Vagina (tissue), 2 donors: ENCODE measurements at places on chromosomes 11 and 22. TPM values are rescaled to one million over a fixed set of nuclear protein-coding genes. Genes with fewer than 3 reads are reported as not detected.

DNA sequence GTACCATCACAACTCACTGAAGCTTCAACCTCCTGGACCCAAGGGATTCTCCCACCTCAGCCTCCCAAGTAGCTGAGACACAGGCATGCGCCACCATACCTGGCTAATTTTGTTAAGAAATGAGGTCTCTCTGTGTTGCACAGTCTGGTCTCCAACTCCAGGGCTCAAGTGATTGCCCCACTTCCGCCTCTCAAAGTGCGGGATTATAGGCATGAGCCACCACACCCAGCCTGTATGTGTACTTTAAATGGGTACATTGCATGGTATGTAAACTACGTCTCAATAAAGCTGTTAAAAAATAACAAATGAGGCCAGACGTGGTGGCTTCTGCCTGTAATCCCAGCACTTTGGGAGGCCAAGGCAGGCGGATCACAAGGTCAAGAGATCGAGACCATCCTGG lies 36.2 kb upstream of the DDX6 start:
- no peak for DNase-seq

GRCh38 chr11:121236115-121237001 lies 56.2 kb upstream of the SC5D start:
- no peak for DNase-seq

The F2 gene
- total RNA-seq: not detected

The LRRN4CL gene
- total RNA-seq: 45.2 TPM

The BIRC3 gene
- total RNA-seq: 7.1 TPM

DNA sequence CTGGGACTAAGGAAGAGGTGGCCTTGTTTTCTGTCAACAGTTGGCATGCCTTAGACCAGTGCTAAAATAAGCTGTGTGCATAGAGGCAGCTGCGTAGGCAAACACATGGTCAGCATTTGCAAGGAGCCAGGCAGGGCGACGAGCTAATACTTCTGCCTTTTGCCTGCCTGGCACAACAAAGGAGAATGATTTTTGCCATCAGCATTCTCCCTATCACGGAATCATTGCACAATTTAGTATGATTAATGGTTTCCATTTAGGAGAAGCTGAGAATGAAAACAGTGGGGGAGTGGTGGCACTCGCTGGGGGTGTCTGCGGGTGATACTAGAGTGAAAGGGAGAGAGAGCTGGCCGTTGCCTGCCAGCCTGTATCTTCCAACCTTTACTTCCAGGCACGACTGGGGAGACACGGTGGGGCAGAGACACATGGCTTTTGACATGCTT lies 336.0 kb downstream of the CADM1 start:
- DNase-seq: no peak

DNA sequence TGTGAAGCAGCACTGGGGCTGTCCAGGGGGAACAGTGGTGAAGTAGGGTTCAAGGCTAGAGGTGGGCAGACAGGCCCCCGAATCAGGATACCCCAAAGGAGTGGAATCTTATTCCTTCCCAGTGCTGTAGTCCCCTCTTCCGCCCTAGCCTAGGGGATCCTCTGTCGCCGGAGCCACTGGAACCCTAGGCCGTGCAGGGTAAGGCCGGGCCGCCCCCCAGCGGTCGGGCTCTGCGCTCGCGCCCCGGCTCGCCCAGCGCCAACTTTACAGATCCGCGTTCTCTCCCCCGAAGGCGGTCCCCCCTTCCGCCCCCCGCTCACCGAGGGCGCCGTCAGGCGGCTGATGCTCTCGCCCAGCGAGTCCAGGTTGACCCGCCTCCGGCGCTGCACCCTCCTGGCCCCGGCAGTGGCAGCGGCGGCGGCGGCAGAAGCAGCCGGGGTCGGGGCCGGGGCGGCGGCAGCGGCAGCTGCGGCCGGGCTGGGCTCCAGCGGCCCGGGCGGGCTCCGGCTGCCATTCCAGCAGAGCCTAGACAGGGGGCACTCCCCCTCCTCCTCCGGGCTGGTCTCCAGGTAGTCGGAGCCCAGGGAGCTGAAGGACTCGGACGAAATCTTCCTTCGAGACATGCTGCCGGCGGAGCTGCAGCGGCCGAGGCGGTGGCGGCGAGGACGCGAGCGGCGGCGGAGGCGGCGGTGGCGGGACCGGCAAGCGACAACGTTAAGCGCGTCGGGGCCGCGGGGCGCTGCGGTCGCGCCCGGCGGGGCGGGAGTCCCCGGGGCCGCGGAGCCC lies 650 bp downstream of the GUCY1A2 start:
- no peak for DNase-seq

The CRYBB1 gene
- not detected for total RNA-seq

- DNase-seq: peak; percentile 99
These were observed 32.1 kb downstream of the A4GALT start for GRCh38 chr22:42688241-42689211.

The NCF4 gene
- 37.6 TPM for total RNA-seq

DNA sequence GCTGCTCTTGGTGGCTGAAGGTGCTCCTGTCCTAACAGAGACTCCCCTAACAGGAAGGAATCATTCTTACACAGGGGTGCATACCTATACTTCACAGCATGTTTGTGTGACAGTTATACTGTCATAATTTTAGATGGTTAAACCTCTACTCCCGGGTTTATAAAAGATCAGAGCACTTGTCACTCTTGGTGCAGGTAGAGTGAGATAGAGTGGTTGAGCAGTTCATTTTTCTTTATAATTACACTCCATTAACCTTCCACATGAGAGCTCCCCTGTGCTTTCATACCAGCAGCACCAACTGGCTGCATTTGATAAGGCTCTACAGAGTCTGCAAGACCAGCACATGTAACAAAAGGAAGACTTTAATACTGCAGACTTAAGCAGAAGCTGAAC lies 72.9 kb downstream of the LARGE2 start:
- DNase-seq: no peak

- no peak for DNase-seq
These were observed 56.9 kb upstream of the WNT11 start for GRCh38 chr11:76263166-76263565.

DNA sequence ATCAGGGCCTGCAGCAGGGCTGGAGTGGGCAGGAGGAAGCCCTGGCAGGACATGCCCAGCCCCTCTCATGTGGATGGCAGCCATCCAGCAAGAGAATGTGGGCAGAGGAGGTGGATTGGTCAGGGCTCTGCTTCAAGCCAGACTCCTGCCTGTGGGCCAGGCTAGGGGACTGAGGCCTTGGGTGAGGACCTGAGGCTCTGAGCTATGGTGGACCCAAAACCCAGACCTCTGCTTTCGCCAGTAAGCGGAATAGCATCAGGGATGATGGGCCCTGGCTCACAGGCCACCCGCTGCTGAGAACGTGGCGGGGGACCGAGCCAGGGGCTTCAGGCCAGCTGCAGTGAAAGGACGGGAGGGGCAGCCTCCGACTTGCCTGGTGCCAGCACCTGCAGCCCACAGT lies 57.4 kb downstream of the LINC01488 start:
- DNase-seq: no peak

DNA sequence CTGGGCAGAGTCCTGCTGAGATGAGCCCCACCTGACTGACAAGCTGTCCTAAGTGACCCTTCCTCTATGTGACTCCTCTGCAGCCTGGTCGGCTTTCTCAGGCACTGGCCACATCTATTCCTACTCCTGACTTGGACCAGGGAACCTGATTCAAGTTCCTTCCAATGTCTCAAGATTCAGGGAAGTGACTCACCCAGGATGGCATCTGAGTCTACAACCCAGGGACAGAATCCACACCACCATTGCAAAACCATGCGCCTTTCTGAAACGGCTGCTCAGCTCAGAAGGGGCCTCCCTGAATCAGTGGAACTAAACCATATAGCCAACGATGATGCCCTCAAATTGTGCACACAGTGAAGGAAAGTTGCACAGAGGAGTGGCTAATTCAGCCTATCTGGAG lies 63.9 kb upstream of the CSNK2A3 start:
- no peak for DNase-seq

The CCDC116 gene
- total RNA-seq: not detected

The KCNQ1OT1 gene
- total RNA-seq: 3.4 TPM

The MMP13 gene
- 0.98 TPM for total RNA-seq

GRCh38 chr22:48173061-48173772 lies 1410.8 kb downstream of the TBC1D22A start:
- DNase-seq: no peak

DNA sequence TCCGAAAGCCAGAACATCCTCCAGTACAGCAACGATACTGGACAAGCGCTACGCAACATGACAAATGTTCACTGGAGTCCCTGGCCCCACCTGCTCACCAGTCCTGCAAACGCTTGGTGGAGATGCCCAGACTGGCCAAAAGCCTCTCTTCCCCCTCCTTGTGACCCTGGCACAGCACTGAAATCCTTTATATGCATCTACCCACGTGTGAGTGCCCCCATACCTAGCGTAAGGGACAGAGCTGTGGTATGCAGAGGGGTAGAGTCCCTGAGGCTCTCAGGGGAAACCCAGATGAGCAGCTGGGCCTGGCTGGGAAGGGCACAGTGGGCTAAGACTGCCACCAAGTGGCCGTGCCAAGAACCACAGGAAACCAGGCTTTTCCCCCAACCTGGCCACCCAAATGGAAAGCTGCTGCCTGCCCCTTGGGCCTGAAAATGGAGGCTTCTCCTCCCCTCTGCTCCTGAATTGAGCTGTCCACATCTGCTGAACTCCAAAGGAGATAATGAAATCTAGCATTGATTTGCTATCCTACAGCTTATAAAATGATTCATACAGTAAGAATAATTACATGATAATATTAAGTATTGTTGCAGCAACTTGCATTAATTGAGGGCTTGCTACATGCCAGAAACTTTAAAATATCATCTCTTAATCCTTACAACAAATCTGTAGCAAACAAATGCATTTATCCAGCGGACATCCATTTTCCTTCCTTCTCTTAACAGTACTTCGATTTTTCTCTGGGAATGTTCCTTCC lies 24.8 kb upstream of the TTC12 start:
- DNase-seq: peak; percentile 85

The FXYD6 gene
- 75.4 TPM for total RNA-seq

The QSER1 gene
- total RNA-seq: 39.0 TPM

The TRIM5 gene
- total RNA-seq: 20.4 TPM

The UCP2 gene
- 51.3 TPM for total RNA-seq

DNA sequence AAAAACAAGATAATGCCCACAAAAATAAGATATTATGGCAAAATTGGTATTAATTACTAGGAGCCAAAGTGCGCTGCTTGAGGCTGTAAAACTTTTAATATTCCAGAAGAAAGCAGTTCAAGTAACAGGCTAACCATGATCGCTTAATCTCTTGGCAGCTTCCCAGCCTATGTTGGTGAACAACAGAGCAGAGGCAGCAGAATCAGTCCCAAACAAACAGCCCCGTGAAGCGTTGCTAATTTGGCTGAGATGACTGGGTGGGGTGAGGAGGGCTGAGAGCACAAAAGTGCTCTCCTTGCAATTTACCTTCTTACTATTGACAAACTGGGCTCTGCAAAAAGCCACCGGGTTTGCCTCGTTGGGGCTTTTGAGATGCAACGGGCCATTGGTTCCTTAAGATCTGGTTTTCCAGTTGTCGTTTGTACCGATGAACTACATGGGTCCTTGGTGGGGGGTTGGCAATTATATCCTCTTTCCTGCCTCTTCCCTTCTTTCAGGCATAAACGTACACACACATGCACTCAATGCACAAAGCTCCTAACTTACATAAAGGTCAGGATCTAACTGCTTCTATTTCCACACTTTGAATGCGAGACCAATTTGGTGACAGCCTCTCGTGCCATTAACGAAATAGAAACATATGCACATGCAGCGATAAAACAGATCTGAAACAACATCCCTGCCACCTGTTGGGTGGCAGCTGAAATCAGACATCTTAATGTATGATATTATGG lies 407.6 kb upstream of the CADM1 start:
- no peak for DNase-seq

DNA sequence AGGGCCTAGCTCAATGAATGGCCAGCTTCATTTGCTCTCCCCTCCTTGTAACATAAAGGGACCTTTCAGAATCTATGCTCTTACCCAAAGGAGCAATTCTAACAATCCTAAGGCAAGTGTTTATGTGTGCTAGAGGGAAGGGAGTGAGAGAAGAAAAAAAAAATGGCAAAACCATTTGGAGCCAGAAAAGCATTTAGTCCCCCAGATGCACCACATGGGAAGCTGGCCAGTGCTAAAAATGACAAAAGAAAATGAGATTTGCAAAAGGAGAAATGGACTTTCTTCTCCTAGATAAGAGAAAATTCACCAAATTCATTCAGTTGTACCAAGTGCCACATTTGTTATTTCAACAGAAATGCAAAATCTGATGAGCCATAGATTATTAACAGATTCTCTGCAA lies 52.8 kb downstream of the SERGEF start:
- DNase-seq: no peak

GRCh38 chr11:4881860-4882500 lies at the start of gene OR51T1:
Gene OR51T1, plus strand, starts transcription at chr11:4881900. Its CDS starts 0 bp downstream, at chr11:4881900.
- DNase-seq: no peak

DNA sequence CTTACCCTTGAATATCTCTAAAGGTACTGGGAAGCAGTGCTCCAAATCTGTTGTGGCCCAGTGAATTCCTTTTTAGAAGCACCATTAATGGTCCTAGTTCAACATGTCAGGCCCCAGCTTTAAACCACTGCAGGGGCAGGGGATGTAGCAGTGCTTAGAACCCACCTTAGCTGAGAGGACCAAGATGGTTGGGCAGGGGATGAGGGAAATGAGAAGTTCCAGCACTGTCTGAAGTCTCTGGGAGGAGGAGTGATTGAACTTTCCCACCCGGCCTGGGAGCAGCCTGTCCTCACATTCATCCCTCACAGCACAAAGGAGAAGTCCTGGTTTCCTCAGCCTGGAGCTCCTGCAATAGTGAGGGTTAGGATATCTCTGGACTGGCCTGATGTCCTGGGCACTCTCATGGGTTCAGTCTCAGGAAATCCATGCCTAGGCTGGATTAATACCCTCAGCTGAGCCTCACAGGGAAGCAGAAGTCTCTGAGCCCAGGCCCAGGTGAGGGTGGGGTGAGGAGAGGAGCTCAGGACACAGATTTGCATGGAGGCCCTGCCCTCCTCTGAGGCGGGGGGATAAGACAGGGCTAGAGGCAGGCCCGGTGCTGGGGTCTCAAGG lies 28.6 kb upstream of the PRAME start:
- DNase-seq: no peak

DNA sequence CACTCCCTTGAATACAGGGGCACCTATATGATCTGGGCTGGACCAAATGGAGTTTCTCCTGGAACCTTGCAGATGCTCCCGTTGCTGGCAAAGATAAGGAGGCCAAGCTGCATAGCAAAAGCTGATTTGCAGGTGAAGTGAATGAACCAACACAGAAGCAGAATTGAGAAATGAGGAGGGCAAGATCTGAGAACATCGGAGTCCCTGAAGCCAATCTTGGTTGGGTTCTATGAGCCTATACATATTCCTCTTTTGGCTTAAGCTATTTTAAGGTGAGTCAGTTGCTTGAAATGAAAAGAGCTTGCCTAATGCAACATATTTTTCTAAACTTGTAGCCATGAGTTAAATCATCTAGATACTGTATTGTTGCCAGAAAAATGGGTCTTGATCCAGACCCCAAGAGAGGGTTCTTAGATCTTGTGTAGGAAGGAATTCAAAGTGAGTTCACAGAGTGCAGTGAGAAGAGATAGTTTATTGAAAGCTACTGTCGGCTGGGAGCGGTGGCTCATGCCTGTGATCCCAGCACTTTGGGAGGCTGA lies 23.5 kb downstream of the WEE1 start:
- peak; percentile 6 for DNase-seq
